ENCODE measurements at places on chromosomes 6 and 20. TPM values are rescaled to one million over a fixed set of nuclear protein-coding genes. Genes with fewer than 3 reads are reported as not detected.
A peak's percentile ranks its signal among the peaks of the same experiment; 100 is the strongest.

DNA sequence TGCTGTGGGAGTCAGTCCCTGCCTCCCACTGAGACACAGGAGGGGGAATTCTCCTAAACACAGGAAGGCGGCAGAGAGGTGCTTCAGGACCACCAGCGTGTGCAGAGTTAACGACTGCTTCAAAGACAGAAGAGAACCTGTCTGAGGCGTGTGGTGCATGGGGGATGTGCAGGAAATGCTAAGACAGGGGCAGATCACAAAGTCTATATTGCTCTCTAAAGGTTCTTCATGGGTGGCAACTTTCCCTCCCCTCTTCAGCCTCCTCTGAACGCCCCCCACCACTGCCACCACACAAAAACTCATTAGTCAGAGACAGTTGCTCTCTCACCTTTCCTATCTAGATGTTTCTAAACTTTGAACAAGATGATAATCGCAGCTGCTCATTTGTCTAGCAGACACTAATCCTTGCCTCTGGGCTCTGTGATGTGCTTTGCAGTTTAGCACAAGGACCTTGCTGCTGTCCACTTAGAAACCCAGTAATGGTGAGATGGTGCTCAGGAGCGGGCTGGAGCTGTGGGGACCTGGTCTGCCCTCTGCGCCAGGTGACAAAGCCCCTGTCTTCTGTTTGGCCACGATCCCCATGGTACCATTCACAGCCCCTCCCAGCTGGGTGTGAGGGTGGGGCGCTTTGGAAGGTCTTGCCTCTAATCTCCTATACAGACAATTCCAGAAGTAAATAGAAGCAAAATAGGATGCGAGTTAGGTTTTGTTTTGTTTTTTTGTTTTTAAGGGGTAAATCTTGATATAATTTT is 219.6 kb downstream of the NRN1 start:
- ATAC-seq, result no peak

GRCh38 chr6:15077006-15077405 is 168.9 kb upstream of the JARID2 start:
- peak; percentile 10 for ATAC-seq

- peak; percentile 63 for ATAC-seq
These were observed 815.5 kb upstream of the SLC35B3 start for GRCh38 chr6:9250852-9251251.

GRCh38 chr20:4165984-4166725 is 150.8 kb upstream of the RNF24 start:
- no peak for ATAC-seq

Gene PAQR8
- 3.5 TPM for total RNA-seq

- no peak for ATAC-seq
These were observed 173.8 kb downstream of the PTPRK start for GRCh38 chr6:128346569-128346968.

Gene FOXO3
- 29.3 TPM for total RNA-seq

GRCh38 chr20:63005365-63005861 is 1.4 kb downstream of the BHLHE23 start:
- no peak for ATAC-seq

GRCh38 chr6:24157886-24158285 is 31.9 kb downstream of the NRSN1 start:
- ATAC-seq, result no peak

GRCh38 chr20:57170343-57170742 is 96.1 kb downstream of the BMP7 start:
- peak; percentile 82 for ATAC-seq

Gene TM9SF4
- 42.4 TPM for total RNA-seq

DNA sequence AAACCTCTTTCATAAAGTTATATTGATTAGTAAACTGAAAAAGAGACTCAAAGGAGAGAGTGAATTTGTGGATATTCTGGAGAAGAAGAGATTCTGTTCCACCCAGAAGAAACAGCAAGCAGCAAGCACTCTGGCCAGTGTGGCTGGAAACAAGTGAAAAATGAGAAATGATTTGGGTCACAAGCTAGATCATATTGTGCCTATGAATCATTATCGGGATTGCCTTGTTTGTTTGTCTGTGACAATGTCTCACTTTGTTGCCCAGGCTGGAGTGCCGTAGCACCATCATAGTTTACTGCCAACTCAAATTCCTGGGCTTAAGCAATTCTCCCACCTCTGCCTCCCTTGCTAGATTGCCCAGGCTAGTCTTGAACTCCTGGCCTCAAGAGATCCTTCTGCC is 106.5 kb upstream of the LOC128125822 start:
- ATAC-seq, result no peak

Gene C6orf58
- not detected for total RNA-seq

Gene OXT
- total RNA-seq, result not detected

- no peak for ATAC-seq
These were observed 170.3 kb upstream of the PREP start for GRCh38 chr6:105573138-105573537.

- ATAC-seq, result no peak
These were observed 67.3 kb downstream of the SCML4 start for GRCh38 chr6:107756660-107757355.

GRCh38 chr6:138736640-138737039 is 36.9 kb upstream of the CCDC28A start:
- ATAC-seq, result no peak

Measured in esophagus mucosa (tissue), 1 donor.